ENCODE measurements at places on chromosomes 4 and X. TPM values are rescaled to one million over a fixed set of nuclear protein-coding genes. Genes with fewer than 3 reads are reported as not detected.

The GAGE12E gene
- not detected for total RNA-seq

- no peaks in the 10 kb centered on the region for H3K27me3 ChIP-seq
- no peaks in the 10 kb centered on the region for H3K36me3 ChIP-seq
- H3K4me3 ChIP-seq: no peak overlapping the region
- no peak overlapping the region for H3K27ac ChIP-seq
- DNase-seq: no peak
Observed at GRCh38 chrX:37755025-37755424, 24.8 kb upstream of the CYBB start.

GRCh38 chrX:134804779-134805178 is 146.5 kb upstream of the PLAC1 start:
- DNase-seq: no peak
- no peaks in the 10 kb centered on the region for H3K27me3 ChIP-seq
- no peaks in the 10 kb centered on the region for H3K36me3 ChIP-seq
- no peak overlapping the region for H3K27ac ChIP-seq
- H3K4me1 ChIP-seq: peaks cover 4% of the 10 kb centered on the region

DNA sequence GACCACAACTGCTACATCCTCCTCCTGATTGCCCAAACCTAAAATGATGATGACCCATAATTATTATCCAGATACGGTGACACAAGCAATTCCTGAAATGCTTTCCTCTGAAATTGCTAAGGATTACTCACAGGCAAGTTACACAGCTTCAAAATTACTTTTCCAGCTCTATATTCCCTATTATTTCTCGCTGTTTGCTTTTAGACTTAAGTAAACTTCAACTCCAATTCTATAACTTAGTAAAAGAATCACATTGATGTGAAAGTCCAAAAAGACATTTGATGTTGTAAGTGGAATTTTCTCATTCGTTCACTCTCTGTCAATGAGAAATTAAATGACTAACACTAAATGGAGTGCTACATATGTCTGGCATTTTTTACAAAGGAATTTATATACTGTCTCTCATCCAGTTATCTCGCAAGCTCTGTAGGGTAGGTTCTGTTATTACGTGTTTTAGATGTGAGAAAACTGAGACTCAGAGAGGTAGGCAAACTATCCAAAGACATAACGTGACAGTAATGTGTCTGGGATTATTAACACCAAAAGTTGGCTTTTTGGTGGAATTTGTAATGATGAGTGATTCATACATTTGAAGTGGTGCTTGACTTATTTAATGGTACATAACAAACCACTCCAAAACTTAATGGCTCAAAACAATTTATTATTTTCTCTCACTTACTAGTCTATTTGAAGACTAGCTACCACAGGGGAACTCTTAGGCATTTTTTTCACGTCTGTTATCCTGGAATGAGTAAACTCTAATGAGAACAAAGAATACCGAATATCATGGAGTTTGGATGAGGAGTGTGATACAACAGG is 31.5 kb downstream of the PALLD start:
- no peaks in the 10 kb centered on the region for H3K36me3 ChIP-seq
- peaks cover 16% of the 10 kb centered on the region for H3K4me1 ChIP-seq
- peak; percentile 74 for DNase-seq
- no peaks in the 10 kb centered on the region for H3K27me3 ChIP-seq
- peak overlapping the region; percentile 72 for H3K27ac ChIP-seq

- no peak overlapping the region for H3K27ac ChIP-seq
- H3K27me3 ChIP-seq: no peaks in the 10 kb centered on the region
- peak overlapping the region; percentile 67 for H3K4me3 ChIP-seq
Observed at GRCh38 chrX:46912603-46913491, 626 bp downstream of the JADE3 start.

DNA sequence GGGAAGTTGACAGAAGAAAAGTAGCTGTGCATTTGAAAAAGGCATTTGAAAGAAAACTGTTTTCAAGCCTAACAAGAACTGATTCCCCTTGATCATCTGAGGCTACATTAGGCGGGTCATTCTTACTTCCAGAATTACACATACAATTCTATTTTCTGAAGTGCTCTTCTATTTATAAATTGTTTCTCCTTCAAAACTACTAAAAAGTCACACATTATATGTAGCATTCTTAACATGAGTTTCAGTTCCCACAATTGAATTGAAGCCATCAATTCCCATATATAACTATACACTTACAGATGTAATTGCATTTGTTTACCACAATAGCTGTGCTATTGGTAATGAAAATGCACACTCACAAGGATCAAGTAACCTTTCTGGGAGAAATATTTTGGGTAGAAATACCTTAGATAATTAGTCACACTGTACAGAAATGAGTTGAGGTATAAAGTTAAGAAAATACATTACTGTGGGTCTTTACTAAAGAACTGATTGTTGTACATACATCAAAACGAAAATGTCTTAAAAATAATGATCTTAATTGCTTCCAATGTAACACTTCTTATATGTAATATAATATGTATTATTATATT is 1688.0 kb upstream of the AGA start:
- H3K27me3 ChIP-seq: no peaks in the 10 kb centered on the region
- H3K4me3 ChIP-seq: no peak overlapping the region
- no peak overlapping the region for H3K27ac ChIP-seq
- no peak for DNase-seq

The SMIM10 gene
- 1.2 TPM for total RNA-seq

DNA sequence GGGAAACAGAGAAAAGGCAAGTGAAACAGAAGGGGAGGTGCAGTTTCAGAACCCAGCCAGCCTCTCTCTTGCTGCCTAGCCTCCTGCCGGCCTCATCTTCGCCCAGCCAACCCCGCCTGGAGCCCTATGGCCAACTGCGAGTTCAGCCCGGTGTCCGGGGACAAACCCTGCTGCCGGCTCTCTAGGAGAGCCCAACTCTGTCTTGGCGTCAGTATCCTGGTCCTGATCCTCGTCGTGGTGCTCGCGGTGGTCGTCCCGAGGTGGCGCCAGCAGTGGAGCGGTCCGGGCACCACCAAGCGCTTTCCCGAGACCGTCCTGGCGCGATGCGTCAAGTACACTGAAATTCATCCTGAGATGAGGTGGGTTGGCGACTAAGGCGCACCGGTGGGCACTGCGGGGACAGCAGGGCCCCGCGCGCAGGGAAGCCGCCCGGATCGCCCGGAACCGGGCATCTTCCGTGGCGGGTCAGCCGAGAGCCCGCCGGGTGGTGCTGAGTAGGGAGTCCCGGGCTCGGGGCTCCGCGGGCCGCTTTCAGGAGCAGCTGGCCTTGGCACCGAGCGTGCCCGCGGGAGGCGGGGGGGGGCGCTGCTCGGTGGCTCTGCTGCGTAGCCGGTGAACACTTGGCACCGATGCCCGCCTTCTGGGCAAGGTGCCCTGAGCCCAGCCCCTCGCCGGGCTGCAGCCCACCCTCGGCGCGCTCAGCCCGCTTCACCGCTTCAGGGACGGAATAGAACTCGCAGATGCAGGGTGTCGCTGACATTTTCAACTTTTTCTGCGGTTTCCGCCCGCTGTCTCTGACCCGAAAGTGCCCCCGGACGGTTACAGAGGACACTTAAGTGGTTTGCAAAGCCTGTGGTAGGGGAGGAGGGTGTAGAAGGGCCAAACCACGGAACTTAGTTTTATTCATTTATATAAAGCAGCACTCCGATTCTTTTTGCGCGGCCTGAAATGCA is at the start of gene CD38:
Gene CD38 (plus strand): TSS at position 40 of the 953 bp plus-strand sequence. CDS start 87 bp downstream, at position 127.
- no peak within 1 kb of the TSS for H3K27ac ChIP-seq
- peaks cover 19% of the 10 kb centered on the region for H3K27me3 ChIP-seq
- peak; percentile 26 for DNase-seq
- peak within 1 kb of the TSS; percentile 62 for H3K4me3 ChIP-seq
- H3K4me1 ChIP-seq: peaks cover 9% of the 10 kb centered on the region

GRCh38 chr4:81359207-81359606 is 112.5 kb downstream of the RASGEF1B start:
- no peaks in the 10 kb centered on the region for H3K4me1 ChIP-seq
- H3K27ac ChIP-seq: no peak overlapping the region
- H3K4me3 ChIP-seq: no peak overlapping the region
- no peaks in the 10 kb centered on the region for H3K36me3 ChIP-seq

- no peak overlapping the region for H3K27ac ChIP-seq
- H3K36me3 ChIP-seq: peaks cover 2% of the 10 kb centered on the region
- no peak overlapping the region for H3K4me3 ChIP-seq
- H3K4me1 ChIP-seq: no peaks in the 10 kb centered on the region
- H3K27me3 ChIP-seq: no peaks in the 10 kb centered on the region
Observed at GRCh38 chrX:10529344-10529743, 91.0 kb downstream of the MID1 start.

The ASB11 gene
- not detected for total RNA-seq

The NWD2 gene
- total RNA-seq: not detected

DNA sequence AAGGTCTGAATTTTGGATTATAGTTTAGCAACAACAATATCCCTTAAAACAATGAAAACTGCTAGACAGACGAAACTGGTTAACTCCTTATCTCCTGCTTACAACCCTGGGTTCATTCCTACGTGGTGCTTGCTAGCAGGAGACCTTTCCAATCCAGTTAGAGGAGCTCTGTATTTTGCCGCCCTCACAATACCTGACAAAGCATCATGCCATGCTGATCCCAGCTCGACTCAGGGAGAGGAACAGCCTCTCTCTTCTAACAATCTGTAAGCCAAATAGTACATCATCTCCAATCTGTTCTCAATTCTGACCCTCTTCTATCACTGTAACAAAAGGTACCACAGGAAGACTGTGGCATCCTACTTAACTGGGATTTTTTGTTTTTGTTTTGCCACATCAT is 74.4 kb downstream of the PAPSS1 start:
- no peak for DNase-seq
- no peak overlapping the region for H3K4me3 ChIP-seq
- H3K36me3 ChIP-seq: peaks cover 10% of the 10 kb centered on the region
- H3K27ac ChIP-seq: no peak overlapping the region
